ENCODE measurements at places on chromosomes 12 and 14.

DNA sequence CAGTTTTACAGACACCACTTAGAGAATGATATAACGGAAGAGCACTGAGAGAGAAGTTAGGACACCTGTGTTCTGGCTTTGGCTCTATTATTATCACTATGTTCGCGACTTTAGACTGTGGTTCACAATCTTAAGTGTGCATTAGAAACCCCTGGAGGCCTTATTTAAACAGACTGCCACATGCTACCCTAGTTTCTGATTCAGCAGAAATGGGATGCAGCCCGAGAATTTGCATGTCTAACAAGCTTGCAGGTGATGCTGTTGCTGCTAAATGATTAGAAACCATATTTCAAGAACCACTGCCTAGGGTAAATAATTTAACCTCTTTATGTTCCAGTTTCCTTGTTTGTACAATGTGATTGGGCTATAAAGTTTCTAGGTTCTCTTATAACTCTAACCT is 3.6 kb upstream of the RAD51AP1 start:
- no peaks in the 10 kb centered on the region for H3K27me3 ChIP-seq
- H3K27ac ChIP-seq: no peak overlapping the region
- peaks cover 3% of the 10 kb centered on the region for H3K4me1 ChIP-seq
- H3K4me3 ChIP-seq: no peak overlapping the region
- no peak for DNase-seq

DNA sequence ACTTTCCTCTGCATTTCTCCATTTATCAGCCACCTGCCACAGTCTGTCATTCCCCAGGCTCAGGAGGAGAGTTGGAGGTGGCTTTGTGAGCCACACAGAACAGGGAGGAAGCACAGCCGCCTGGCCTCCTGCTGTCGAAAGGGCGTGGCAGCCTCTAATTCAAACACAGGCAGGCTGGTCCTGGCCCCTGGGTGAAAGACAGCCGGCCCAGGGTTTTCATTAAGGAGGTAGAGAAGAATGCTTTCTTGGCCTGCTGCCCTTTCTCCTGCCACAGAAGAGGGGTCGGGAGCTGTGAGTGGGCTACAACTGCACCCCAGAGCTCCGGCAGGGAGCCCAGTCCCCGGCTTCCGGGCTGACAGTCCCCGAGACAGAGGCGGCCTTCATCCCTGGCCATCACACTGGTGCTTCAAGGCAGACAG is 108.6 kb upstream of the FZD10 start:
- no peak overlapping the region for H3K27ac ChIP-seq
- H3K4me1 ChIP-seq: no peaks in the 10 kb centered on the region

GRCh38 chr12:111645433-111645832 is 40.3 kb downstream of the BRAP start:
- no peak for DNase-seq
- peaks cover 66% of the 10 kb centered on the region for H3K36me3 ChIP-seq
- no peak overlapping the region for H3K27ac ChIP-seq
- H3K4me3 ChIP-seq: no peak overlapping the region

DNA sequence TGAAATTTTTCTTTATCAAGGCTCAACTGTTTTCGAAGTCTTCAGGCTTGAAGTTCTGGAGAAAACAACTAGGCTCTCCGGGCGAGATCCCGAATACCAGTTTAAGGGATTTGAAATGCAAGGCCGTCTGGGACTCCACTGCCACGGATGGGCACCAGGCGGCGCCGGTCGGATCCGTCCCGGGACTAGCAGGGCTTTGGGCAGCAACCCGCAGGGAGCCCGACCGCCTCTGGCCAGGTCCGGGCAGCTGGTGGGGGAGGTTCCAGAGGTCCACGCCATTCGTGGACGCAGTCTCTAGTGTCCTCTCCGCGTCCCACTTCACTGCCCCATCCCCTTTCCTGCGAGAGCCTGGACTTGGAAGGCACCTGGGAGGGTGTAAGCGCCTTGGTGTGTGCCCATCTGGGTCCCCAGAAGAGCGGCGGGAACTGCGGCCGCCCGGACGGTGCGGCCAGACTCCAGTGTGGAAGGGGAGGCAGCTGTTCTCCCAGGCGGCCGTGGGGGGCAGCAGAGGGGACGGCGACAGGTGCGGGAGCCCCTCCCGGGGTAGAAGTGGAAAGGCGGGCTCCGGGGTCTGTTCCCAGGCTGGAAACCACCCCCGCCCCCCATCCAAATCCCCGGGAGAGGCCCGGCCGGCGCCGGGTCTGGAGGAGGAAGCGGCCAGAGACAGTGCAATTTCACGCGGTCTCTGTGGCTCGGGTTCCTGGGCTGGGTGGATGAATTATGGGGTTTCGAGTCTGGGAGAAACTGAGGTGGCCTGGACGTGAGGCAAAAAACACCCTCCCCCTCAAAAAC is 838 bp upstream of the ERBB3 start:
- peak overlapping the region; percentile 58 for H3K4me3 ChIP-seq
- peak; percentile 68 for DNase-seq
- no peaks in the 10 kb centered on the region for H3K36me3 ChIP-seq
- peaks cover 20% of the 10 kb centered on the region for H3K4me1 ChIP-seq
- no peak overlapping the region for H3K27ac ChIP-seq

GRCh38 chr14:100442036-100442435 is 118.9 kb downstream of the SLC25A47 start:
- H3K27ac ChIP-seq: no peak overlapping the region
- no peaks in the 10 kb centered on the region for H3K4me1 ChIP-seq
- no peak overlapping the region for H3K4me3 ChIP-seq
- no peaks in the 10 kb centered on the region for H3K27me3 ChIP-seq

DNA sequence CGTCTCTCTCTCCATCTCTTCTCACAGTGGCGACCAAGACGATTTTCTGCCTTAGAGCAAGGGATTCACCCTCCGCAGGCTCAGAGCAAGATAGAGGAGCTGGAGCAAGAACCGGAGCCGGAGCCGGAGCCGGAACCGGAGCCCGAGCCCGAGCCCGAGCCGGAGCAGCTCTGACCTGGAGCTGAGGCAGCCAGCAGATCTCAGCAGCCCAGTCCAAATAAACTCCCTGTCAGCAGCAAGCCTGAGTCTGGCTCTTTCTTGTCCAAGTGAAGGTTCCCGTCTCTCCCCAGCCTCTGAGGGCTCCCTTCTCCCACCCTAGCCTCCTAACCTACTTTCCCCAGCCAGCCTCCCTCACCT is 5.9 kb downstream of the LAG3 start:
- H3K4me1 ChIP-seq: peaks cover 35% of the 10 kb centered on the region
- peaks cover 18% of the 10 kb centered on the region for H3K27me3 ChIP-seq
- H3K4me3 ChIP-seq: no peak overlapping the region
- H3K36me3 ChIP-seq: no peaks in the 10 kb centered on the region
- DNase-seq: no peak

GRCh38 chr14:24927809-24928208 is 122.1 kb downstream of the STXBP6 start:
- H3K4me3 ChIP-seq: no peak overlapping the region
- H3K27ac ChIP-seq: no peak overlapping the region
- DNase-seq: no peak
- no peaks in the 10 kb centered on the region for H3K4me1 ChIP-seq
- no peaks in the 10 kb centered on the region for H3K36me3 ChIP-seq

DNA sequence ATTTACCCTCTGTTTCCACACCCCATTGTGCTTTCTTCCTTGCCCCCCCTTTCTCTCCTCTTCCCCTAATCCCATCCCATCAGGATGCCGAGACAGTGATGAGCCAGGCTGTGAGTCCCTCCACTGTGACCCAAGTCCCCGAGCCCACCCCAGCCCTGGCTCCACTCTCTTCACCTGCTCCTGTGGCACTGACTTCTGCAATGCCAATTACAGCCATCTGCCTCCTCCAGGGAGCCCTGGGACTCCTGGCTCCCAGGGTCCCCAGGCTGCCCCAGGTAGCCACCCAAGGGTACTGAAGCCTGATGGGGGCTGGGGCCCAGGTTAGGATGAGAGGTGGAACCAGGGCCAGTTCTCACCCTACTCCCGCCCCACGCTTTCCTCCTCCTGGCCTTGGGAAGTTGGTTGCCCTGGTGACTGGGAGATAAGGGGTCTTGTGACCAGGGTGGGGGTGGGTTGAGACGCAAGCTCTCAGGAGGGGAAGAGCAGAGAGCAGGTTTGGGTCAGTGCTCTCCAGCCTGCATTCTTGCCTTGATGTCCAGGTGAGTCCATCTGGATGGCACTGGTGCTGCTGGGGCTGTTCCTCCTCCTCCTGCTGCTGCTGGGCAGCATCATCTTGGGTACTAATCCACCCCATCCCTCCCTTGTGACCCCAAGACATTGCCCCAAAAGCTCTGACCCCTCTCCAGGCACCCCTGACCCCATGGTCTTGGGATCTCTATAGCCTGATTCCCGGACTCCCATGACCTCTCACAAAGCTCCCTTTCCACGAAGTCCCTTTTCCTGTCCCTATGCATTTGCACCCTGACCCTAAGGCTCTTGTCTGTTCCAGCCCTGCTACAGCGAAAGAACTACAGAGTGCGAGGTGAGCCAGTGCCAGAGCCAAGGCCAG is 1.2 kb downstream of the AMHR2 start:
- no peak overlapping the region for H3K27ac ChIP-seq
- peaks cover 4% of the 10 kb centered on the region for H3K4me1 ChIP-seq
- no peaks in the 10 kb centered on the region for H3K36me3 ChIP-seq
- DNase-seq: no peak
- no peaks in the 10 kb centered on the region for H3K27me3 ChIP-seq

- no peak for DNase-seq
- no peak overlapping the region for H3K27ac ChIP-seq
- H3K27me3 ChIP-seq: no peaks in the 10 kb centered on the region
- H3K36me3 ChIP-seq: peaks cover 39% of the 10 kb centered on the region
- H3K4me1 ChIP-seq: no peaks in the 10 kb centered on the region
- no peak overlapping the region for H3K4me3 ChIP-seq
Observed at GRCh38 chr14:55626131-55626530, 46.1 kb downstream of the KTN1 start.

DNA sequence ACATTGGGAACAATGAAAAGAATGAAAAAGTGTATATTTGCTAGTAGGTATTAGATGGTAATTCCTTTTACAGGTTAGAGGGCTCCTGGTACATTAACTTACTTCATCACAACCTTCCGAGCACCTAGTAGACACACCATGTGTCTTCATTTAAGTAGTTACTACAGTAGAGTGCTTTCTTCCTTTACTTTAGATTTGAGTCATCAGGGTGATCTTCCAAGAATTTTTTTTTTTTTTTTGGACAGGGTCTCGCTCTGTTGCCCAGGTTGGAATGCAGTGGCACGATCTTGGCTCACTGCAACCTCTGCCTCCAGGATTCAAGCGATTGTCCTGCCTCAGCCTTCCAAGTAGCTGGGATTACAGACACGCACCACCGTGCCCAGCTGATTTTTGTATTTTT is 79.7 kb upstream of the TRAF3 start:
- no peaks in the 10 kb centered on the region for H3K27me3 ChIP-seq
- H3K4me3 ChIP-seq: no peak overlapping the region
- H3K27ac ChIP-seq: no peak overlapping the region
- DNase-seq: no peak

GRCh38 chr14:30853946-30854345 is 20.4 kb upstream of the COCH start:
- no peak for DNase-seq
- H3K4me3 ChIP-seq: no peak overlapping the region
- H3K4me1 ChIP-seq: no peaks in the 10 kb centered on the region

DNA sequence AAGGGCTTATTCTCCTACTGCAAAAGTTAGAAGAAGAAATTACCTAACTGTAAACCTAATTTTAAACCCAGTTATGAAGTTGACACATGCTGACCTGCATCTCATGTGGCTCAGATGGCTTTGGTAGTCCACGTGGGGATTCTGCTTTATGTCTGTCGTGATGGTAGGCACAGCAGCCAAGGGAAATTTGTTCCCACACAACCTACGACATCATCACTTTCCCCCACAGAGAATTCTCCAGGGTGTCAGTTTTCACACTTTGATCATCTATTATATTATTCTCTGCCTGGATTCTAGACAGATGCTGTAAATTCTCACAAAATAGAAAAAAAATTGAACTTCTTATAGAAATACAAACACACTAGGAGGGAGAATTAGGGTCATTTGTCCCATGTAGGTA is 70.6 kb downstream of the PTHLH start:
- H3K36me3 ChIP-seq: no peaks in the 10 kb centered on the region
- no peaks in the 10 kb centered on the region for H3K27me3 ChIP-seq
- H3K27ac ChIP-seq: no peak overlapping the region
- no peak overlapping the region for H3K4me3 ChIP-seq
- H3K4me1 ChIP-seq: no peaks in the 10 kb centered on the region
- no peak for DNase-seq

GRCh38 chr12:57166971-57167371 is 19.6 kb upstream of the LRP1-AS start:
- H3K4me3 ChIP-seq: no peak overlapping the region
- H3K27me3 ChIP-seq: no peaks in the 10 kb centered on the region
- no peak for DNase-seq
- H3K27ac ChIP-seq: no peak overlapping the region

GRCh38 chr12:8996682-8997405 is 7.5 kb downstream of the KLRG1 start:
- DNase-seq: peak; percentile 60
- H3K27me3 ChIP-seq: no peaks in the 10 kb centered on the region
- H3K27ac ChIP-seq: peak overlapping the region; percentile 67
- peaks cover 36% of the 10 kb centered on the region for H3K36me3 ChIP-seq

- H3K4me3 ChIP-seq: no peak overlapping the region
- DNase-seq: no peak
- H3K27me3 ChIP-seq: no peaks in the 10 kb centered on the region
- no peak overlapping the region for H3K27ac ChIP-seq
Observed at GRCh38 chr14:65255029-65255545, 152.8 kb upstream of the MAX start.

DNA sequence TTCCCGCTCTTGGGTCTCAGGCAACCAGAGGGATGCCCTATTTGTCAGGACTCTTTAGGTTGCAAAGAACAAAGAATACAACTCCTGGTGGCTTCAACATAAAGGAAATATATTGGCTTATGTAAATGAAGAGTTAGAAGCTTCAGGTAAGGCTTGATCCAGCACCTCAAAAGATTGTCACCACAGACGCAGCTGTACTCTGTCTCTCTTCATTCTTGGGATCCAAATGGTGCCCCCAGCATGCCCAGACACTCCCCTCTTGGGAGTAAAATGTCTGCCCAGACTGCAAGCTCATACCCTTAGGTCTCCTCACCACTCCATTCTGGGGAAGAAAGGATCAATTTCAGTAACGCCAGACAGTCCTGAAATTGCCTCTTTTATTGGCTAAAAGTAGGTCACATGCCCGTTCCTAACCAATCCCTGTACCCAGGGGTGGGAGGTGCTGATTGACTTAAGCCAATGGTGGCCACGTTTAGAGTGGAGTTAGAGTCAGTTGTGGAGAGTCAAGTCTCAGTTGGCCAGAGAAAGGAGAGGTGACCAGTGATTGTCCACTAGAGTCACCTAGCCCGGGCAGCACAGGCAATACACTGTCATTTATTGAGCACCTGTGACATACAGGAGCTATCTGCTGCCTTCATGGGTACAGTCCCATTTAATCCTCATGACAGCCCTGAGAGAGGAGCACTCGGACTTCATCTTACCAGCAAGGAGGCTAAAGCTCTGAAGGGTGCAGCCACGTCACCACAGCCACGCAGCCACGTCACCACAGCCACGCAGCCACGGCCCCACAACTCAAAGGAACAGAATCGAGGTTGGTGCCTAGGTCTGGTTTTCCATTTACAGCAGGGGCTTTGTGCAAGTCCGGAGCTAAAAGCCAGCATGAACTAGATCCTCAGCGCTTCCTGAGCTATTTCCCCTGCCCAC is 19.7 kb upstream of the BEGAIN start:
- no peaks in the 10 kb centered on the region for H3K27me3 ChIP-seq
- no peak overlapping the region for H3K27ac ChIP-seq
- H3K4me3 ChIP-seq: no peak overlapping the region
- H3K36me3 ChIP-seq: no peaks in the 10 kb centered on the region
- no peak for DNase-seq
- no peaks in the 10 kb centered on the region for H3K4me1 ChIP-seq

GRCh38 chr12:31220061-31220460 is 105.9 kb downstream of the SINHCAF start:
- DNase-seq: no peak
- no peak overlapping the region for H3K4me3 ChIP-seq
- no peak overlapping the region for H3K27ac ChIP-seq
- no peaks in the 10 kb centered on the region for H3K27me3 ChIP-seq
- H3K4me1 ChIP-seq: no peaks in the 10 kb centered on the region

Data from natural killer cell (primary cell).